ENCODE measurements at places on chromosomes 4 and X.
A peak's percentile ranks its signal among the peaks of the same experiment; 100 is the strongest.

GRCh38 chr4:143215873-143216272 lies 31.2 kb downstream of the USP38 start:
- no peak for DNase-seq

DNA sequence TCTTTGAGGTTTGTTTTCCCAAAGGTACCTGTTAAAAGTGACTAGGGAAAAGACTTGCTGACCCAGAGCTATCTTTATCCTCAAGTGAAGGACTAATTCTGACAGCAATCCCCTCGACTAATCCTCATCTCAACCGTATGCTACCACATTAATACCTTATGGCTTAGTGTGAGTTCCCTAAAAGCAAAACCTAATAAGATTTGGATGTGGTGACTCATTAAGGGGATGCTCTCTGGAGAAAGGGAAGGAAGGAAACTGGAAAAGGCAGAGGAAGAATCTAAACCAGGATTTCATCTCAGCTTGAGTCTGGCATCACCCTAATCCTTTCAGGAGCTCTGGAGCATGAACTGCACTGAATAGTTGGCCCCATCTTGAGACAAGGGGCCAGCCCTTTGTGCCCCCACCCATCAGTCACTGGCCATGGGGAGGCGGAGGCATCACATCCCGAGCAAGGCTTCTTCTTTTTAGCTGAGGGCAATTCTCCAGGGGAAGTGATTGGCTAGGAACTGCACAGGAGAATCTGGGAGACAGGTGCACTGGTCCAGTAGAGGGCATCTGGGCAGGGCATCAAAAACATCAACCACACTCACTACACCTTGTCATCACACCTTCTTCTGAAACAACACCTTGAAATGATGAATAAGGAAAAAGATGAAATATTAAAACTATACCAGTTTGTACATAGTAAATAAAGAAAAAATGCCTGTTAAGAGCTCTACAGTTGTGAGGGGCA lies 6.9 kb upstream of the BBS7 start:
- no peak for DNase-seq

DNA sequence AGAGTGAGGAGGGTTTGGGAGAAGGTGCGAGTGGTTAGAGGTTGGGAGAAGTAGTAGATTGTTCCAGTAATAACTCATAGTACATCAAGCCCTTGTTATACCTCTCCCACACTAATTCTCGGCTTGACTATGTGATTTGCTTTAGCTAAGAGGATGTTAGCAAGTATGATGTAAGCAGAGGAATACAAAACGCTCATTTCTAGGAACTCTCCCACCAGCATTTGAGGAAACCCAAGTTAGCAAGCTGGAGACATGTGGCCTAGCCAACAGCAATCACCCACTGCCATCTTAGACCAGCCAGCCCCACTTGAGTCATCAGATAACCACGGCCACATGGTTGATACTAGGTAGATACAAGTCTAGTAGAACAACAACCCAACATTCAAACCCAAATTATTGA lies 14.2 kb downstream of the FTHL17 start:
- no peak for DNase-seq

- no peak for DNase-seq
Observed at GRCh38 chr4:102988429-102989020, 31.0 kb downstream of the SLC9B1 start.

DNA sequence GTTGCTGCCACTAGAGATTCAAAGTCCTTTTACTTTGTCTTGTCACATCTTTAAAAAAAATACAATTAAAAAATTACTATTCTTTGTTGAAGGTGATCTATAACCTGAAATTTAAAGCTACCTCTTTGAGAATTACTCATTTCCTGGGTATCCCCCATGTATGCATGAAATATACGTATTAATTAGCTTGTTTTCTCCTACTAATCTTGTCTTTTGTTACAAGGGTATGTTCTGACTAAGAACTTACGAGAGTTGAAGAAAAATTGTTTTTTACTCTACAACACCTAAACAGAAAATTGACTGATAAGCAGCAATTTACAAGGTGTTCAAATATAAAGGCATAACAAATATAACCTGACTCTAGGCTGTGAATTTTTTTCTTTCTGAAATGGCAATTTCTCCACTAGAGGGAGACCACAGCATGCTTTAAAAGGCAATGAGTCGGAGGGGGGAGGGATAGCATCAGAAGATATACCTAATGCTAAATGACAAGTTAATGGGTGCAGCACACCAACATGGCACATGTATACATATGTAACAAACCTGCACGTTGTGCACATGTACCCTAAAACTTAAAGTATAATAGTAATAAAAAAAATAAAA lies 249.6 kb downstream of the OPHN1 start:
- DNase-seq, result no peak

DNA sequence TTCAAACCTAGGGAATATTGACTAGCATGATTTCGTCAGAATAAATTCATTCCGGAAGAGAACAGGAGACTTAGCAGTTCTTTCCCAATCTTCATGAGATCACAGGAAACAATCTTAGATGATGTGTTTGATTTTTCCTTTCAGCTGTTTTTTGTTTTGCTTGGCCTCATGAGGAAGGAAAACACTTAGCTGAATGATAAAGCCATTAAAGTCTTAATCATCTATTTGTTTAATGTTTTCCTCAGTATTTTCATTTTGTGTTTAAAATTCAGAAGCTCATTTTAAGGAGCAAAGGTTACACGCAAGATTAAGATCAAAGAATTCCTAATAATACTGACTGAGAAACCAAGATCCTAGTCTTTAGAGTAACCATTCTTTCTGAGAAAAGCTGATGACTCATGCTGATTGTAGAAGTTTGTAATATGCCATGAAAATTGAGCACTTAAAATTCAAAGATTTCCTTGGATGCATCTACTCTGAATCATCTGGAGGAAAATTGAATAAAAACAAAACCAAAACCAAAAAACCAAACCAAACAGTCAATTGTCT lies 15.4 kb upstream of the TBC1D19 start:
- no peak for DNase-seq

DNA sequence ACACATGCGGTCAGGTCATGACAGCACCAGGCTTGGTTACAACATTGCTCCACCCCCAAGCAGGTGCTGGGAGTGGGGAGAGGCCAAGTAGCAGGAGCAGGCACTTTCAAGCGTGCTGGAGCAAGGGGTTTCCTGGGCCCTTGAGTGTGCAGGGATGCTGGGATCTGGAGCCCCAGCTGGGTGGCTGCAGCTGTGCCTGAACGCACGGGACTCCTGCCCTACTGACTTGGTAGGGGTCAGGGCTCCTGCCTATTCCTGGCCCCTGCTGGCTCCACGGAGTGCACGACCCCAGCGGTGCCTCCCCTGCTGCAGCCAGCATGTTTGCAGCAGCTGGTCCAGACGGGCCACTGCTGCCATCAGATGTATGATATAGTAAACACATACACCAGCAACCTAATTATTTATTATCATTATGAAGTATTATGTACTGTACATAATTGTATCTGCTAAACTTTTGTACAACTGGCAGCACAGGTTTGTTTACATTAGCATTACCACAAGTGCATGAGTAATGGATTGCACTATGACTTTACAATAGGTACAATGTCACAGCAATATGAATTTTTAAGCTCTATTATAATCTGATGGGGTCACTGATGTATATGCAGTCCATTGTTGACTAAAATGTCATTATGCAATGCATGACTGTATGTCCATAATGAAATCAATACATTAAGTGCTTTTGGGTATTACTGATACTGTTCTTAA lies 620.6 kb downstream of the RAPGEF2 start:
- DNase-seq, result no peak

DNA sequence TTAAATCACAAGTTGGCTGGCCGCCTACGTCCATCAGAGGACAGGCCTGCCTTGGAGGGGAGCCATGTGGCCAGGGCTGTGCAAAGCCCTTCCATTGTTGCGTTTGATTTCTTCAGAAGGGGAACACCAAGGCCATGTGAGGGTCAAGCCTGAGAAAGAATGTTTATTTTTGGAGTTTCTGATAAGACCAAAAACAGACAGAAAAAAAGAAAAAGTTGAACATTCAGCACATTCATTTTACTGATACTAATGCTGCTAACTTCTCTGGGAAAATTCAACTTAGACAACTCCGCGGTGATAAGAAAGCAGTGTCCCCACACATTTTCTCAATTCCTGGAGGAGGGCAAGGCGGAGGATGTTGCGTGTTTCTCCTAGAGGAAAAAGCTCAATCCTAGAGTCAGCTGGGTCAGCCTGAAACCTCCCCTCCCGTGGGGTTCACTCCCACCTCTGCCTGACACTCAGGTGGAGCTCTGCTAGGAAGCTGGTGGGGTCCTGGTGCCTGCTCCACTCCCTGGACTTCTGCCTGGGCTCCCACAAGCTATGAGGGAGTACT lies 63.5 kb downstream of the ANAPC4 start:
- DNase-seq, result no peak

DNA sequence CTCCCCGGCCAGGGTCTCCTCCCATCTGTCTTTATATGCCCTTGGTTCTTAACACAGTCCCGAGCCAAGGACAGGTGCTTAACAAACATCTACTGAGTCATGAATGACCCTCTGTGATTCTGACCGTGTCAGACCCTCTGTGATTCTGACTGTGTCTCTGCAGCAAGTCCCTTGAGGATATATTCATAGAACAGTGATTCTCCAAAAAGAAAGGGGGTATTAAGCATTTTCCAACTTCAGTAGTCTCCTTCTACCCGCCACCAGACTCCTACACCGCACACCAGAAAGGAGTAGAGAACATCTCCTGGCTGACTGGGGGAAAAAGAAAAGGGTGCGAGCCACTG lies 13.6 kb downstream of the ACSL1 start:
- no peak for DNase-seq

DNA sequence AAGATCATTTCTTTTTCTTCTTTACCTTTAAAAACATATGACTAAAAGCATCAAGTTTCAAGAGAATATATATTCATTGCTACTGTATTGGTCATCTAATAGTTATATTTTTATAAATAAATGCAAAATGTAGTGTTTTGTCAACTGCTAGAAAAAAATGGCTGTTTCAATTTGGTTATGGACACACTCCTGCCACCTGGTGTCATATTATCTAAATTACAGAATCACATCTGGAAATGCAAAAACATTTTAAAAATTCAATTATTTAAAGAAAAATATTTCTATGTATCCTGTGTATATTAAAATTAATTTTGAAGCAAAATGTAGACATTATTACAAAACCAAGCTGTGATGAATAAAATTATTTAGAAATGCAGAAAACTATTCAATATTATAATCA lies 329.4 kb upstream of the PCDH18 start:
- DNase-seq, result no peak

DNA sequence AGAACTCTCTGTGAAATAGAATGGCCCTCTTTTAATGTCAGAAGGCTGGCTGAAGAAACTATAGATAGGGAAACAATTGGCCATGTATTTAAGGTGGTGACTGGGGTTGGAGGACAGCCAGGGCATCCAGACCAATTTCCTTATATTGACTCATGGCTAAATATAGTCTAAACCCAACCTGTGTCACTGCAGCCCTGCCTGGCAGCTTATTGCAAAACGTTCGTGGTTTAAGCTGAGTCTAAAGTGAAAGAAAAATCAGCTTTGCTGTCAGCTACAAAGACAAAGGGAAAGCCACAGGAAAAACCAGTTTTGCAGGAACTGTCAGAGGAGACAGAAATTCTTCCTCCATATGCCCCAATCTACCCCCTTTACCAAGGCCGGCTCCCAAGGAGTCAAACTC lies 902.8 kb upstream of the NDST4 start:
- DNase-seq, result no peak

GRCh38 chrX:131577999-131578734 lies 34.3 kb downstream of the OR13H1 start:
- DNase-seq, result no peak

DNA sequence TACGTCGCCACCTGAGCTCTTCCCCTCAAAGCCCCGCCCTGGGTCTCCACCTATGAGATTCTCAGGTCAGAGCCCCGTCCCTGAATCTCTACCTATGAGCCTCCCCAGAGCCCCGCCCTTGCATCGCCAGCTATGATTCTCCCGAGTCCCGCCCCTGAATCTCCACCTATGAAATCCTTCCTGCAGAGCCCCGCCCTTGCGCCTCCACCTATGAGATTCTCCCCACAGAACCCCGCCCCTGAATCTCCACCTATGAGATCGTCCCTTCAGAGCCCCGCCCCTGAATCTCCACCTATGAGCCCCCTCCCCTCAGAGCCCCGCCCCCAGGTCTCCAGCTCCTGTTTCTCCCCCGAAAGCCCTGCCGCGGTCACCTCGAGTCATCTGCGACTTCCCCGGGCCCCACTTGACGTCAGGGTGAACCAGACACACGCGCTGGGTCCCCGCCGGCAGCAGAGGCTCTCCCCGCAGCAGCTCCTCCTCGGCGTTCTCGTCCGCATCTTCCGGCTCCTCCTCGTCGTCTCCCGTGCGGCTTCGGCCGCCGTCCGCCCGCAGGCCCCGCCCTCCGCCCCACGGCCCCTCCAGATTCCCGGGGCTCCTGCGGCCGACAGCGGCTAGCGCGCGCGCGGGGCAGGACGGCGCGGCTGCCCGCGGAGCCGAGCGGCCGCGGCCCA lies 393 bp downstream of the GTPBP6 start:
- DNase-seq, result peak; percentile 89

DNA sequence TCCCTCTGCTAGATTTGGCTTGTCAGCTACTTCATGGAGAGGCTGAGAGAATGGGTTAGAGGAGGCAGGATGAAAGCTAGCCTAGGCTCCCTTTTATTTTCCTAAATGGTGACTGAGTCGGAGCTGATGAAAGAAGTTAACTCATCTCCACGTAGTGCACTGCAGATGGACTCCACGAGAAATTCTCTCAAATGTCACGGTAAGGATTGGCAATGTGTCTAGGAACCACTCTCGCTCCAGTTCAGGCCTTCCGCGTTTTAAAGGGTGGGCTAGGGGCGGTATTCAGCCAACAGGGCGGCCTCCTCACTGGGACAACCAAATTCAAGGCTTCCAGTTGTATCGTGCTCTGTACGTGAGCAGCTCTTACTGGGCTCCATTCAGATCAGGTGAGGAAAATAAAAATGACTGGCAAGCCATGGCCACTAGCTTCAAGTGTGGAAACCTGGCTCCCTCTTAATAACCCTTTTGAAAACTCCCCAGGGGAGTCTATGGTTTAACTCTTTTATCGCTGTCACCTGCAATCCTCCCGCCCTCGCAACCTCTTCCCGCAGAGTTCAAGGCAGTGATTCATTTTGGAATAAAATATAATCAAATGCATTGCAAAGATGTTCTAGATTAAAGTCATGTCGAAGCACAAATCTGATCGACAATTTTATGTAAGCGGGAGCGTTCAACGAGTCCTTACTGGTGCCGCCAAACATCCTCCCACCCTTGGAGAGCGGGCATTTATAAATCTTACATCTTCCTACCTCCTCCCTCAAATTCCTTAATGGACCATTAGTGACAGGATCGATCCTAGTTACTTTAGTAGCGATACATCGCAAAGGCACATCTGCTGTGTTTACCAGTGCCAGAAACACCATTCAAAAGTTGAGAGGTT lies 1.2 kb downstream of the SPOCK3 start:
- DNase-seq, result no peak

DNA sequence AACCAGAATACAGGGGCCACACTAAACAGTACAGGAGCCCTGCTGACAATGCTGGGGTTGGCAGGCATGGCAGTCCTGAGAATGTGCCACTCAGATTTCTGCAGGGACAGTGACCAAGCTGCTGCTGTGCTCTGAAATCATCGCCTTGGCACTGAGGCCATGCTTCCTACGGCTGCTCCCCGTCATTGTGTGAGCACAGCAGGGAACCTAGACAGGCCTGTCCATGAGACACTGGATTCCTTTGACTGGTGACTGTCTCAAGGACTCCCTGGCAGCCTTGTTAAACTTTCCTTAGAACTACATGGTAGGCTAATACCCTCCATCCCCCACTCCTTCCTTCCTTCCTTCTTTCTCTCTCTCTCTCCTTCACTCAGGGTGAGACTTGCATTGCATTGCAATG lies 111.4 kb downstream of the LUZP4 start:
- no peak for DNase-seq

- DNase-seq, result no peak
Observed at GRCh38 chr4:152224223-152224622, 311.7 kb downstream of the FBXW7 start.
